ENCODE measurements at places on chromosomes 13 and 19. TPM values are rescaled to one million over a fixed set of nuclear protein-coding genes. Genes with fewer than 3 reads are reported as not detected.

Gene CNN1
- polyA plus RNA-seq: 4.4 TPM

Gene PCDH8
- polyA plus RNA-seq: 0.04 TPM

Gene NTF4
- 7.4 TPM for polyA plus RNA-seq

Gene ZMYM2
- 18.3 TPM for polyA plus RNA-seq

Gene NLRP7
- not detected for polyA plus RNA-seq

Gene TNNT1
- polyA plus RNA-seq: 12,694 TPM

Gene PSG6
- polyA plus RNA-seq: not detected

Gene CBY2
- not detected for polyA plus RNA-seq
